ENCODE measurements at places on chromosomes 7 and 10.

DNA sequence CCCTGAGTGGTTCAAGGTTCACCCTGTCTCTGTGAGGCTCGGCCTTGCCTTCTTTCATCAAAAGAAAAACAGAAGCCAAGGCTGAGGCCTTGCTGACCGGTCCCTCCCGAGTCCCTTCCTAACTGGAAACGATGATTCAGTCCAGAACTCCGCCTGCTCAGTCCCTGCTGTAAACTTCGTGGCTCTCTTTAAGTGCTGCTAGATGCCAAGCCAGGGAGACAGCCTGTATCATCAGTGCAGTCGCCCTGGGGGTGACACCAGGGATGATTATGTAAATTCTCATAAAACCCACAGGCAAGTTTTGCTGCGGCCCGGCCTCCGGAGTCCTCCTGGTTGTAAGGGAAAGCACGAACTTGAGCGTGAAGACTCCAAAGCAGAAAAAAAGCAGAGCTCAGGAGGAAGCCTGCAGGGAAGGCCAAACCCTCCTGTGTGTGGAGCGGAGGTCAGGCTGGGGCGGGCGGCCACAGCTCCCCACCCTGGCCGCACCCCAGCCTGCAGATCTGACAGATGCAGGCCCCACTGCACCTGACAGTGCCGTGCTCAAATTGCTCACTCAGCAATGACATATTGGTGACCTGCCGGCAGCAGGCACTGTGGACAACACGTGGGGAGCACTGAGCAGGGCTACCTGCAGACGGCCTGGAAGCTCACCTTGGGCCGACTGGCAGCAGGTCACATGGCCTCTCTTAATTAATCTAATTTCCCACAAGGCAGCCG, 123.4 kb downstream of the DYNC2I1 start:
- H3K4me1 ChIP-seq, result peaks cover 8% of the 10 kb centered on the region
- H3K4me3 ChIP-seq, result no peak overlapping the region
- DNase-seq, result no peak
- no peaks in the 10 kb centered on the region for H3K27me3 ChIP-seq

DNA sequence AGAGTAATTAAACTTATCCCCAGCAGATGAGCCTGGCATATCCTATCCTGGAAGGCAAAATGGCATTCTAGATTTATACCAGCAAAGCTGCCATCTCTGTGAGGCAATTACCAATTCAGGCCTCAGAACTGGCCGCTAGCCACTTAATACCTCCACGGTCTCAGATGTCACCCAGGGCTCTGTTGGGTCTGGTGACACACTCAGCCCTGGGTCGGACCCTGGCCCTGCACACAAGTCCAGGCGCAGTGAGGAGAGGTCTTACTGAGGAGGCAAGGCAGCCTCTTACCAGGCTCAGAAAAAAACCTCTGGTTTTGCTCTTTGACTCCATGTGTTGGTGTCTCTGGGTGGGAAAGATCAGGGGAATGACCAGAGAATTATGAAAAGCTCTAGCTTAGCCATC, 186.6 kb downstream of the EMX2 start:
- H3K27me3 ChIP-seq, result no peaks in the 10 kb centered on the region
- no peak for DNase-seq
- H3K27ac ChIP-seq, result no peak overlapping the region
- no peak overlapping the region for H3K4me3 ChIP-seq

DNA sequence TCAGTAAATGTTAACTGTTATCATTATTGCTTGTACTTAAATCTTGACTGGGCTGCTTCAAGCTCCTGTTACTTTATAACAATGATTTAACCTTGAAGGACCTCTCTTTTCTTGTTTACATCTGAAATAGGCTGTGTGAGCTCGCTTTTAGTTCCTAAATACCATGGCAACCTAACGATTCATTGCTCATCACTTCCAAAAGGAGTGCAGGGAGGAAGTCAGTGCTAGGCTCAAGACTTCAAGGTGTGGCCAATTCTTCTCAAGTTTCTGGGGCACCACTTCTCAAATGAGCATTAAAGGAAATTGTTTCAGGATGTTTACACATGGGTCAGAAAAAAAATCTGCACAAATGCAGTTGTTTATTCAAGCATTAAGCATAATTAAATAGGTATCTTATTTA, 284.2 kb downstream of the MTERF1 start:
- H3K27ac ChIP-seq, result no peak overlapping the region
- no peak for DNase-seq
- H3K4me3 ChIP-seq, result no peak overlapping the region
- H3K36me3 ChIP-seq, result no peaks in the 10 kb centered on the region
- H3K4me1 ChIP-seq, result no peaks in the 10 kb centered on the region

GRCh38 chr7:114659409-114660125, 245.0 kb downstream of the FOXP2 start:
- H3K4me3 ChIP-seq, result no peak overlapping the region
- H3K27ac ChIP-seq, result no peak overlapping the region
- no peaks in the 10 kb centered on the region for H3K36me3 ChIP-seq
- no peak for DNase-seq

DNA sequence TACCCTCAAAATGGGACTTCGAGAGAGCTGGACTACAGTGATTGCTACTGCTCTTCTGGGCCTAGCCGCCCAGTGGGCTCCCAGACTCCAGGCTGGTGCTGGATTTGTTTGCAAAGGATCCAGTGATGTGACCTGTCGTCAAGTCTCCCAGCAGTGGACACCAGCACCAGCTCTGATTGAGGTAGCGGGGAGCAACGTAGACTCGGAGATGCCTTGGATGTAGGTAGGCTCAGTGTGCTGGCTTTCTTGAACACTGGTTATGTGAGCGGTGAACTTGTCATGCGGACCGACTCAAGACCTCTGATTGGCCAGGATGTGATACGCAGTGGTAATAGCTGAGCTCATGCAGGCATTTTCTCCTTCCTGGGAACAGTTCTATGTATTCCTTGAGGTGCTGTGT, 19.4 kb downstream of the AKR1C2 start:
- no peak for DNase-seq
- peaks cover 24% of the 10 kb centered on the region for H3K4me1 ChIP-seq
- no peaks in the 10 kb centered on the region for H3K36me3 ChIP-seq
- H3K4me3 ChIP-seq, result no peak overlapping the region
- no peaks in the 10 kb centered on the region for H3K27me3 ChIP-seq
- H3K27ac ChIP-seq, result no peak overlapping the region

- no peaks in the 10 kb centered on the region for H3K27me3 ChIP-seq
- H3K36me3 ChIP-seq, result no peaks in the 10 kb centered on the region
- H3K4me3 ChIP-seq, result no peak overlapping the region
- H3K4me1 ChIP-seq, result no peaks in the 10 kb centered on the region
- no peak for DNase-seq
These were observed 57.9 kb downstream of the ZNF22 start for GRCh38 chr10:45058580-45058979.

GRCh38 chr7:45874408-45875131, 1.7 kb upstream of the CCDC201 start:
- DNase-seq, result no peak
- no peak overlapping the region for H3K4me3 ChIP-seq
- H3K27ac ChIP-seq, result no peak overlapping the region
- H3K4me1 ChIP-seq, result no peaks in the 10 kb centered on the region
- H3K27me3 ChIP-seq, result no peaks in the 10 kb centered on the region

DNA sequence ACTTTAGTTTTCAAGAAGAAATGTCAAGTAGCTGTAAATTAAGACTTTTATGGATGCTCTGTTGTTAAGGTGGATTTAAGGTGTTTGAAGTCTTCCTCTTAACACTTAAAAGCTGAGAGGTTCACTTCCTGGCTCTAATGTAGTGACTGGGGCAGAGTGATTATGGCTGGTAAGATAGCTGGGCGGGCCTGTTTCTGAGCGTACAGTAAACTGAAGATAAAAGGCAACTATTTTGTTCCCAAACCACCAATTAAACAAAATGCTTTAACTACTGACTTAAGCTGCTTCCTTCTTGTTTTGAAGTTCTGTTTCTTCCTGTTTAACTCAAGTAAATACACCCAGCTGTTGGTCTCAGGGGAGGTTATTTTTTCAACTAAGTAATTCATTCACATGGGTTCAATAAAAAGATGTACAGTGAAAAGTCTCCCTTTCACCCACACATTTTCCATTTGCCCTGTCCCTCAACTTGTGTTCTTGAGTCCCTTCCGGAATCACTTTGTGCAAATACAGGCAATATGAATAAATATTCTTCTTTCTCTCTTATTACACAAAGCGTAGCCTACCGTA, 19.3 kb downstream of the VWA2 start:
- no peaks in the 10 kb centered on the region for H3K36me3 ChIP-seq
- H3K27me3 ChIP-seq, result no peaks in the 10 kb centered on the region
- no peak for DNase-seq

DNA sequence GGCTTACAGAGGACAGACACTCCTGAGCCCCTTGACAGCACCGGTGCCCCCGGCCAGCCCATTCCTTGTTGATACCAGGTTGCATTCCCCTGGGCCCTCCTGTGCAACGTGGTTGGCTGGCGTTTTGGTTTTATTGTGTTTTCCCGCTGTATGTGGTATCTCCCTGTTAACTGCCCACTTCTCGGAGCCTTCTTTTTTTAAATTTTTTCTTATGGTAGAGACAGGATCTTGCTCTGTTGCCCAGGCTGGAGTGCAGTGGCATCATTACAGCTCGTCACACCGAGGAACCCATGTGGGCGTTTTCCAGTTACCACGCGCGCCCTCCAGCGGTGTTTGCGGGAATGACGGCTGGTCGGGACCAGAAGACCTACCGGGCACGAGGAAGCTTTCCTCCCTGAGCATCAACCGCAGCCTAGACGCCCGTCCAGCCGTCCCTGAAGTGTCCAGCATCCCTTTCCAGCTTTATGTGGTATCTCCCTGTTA, 16.9 kb upstream of the ZFAND2A start:
- no peaks in the 10 kb centered on the region for H3K36me3 ChIP-seq
- no peaks in the 10 kb centered on the region for H3K27me3 ChIP-seq
- H3K4me1 ChIP-seq, result peaks cover 5% of the 10 kb centered on the region
- no peak overlapping the region for H3K27ac ChIP-seq
- H3K4me3 ChIP-seq, result no peak overlapping the region
- peak; percentile 87 for DNase-seq

DNA sequence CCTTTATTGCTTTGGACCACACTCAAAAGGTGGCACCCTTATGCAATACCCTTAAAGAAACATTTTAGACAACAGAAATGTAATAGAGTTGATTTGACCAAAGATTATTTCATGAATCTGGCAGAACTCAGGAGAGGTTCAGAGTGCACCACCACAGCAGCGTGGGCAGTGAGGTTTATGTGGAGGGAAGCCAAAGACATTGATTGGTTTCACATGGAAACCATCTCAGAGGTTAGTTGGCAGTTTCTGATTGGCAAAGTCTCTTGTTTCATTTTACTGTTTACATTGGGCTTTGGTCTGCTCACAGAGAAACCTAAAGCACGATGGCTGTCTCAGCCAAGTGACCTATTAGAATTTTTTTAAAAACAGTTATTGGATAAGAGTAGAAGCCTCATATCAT, 101.3 kb downstream of the SDHAF3 start:
- no peaks in the 10 kb centered on the region for H3K4me1 ChIP-seq
- H3K27ac ChIP-seq, result no peak overlapping the region
- no peak for DNase-seq
- no peak overlapping the region for H3K4me3 ChIP-seq

DNA sequence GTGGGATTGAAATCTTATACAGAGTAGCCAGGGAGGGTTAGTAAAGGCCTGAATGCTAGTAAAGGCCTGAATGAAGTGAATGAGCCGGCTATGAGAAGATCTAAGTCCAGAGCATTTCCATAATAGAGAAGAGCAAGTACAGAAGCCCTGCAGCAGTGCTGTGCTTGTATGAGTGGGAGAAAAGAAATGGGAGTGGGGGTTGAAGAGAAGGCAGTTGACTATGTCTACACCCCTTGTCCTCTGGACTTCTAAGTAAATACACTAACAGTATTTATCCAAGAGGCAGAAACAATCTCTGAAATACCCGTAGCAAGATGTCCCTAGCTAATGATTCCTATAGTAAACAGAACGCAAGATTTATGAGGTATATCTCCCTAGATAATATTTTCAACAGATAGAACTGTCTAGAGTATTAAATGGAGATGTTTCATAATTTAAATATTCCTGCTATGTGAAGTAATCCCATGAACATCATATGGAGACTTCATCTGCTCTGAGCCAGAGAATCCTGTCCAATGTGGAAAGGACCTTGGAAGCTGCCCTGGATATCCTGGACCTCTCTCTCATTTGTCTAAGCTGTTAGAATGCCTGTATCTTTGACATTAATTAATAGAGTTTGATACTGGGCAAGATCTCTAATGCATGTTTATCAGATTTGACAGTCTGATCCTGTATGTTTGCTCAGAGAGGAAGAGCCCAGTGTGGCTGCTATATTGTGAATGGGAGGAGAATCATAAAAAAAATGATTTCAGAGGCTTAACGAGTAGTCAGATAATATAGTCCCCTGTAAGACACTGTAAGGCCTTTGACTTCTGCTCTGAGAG, 171.6 kb downstream of the LRRN3 start:
- H3K36me3 ChIP-seq, result no peaks in the 10 kb centered on the region
- no peaks in the 10 kb centered on the region for H3K27me3 ChIP-seq
- DNase-seq, result no peak
- H3K4me3 ChIP-seq, result no peak overlapping the region
- peaks cover 5% of the 10 kb centered on the region for H3K4me1 ChIP-seq

DNA sequence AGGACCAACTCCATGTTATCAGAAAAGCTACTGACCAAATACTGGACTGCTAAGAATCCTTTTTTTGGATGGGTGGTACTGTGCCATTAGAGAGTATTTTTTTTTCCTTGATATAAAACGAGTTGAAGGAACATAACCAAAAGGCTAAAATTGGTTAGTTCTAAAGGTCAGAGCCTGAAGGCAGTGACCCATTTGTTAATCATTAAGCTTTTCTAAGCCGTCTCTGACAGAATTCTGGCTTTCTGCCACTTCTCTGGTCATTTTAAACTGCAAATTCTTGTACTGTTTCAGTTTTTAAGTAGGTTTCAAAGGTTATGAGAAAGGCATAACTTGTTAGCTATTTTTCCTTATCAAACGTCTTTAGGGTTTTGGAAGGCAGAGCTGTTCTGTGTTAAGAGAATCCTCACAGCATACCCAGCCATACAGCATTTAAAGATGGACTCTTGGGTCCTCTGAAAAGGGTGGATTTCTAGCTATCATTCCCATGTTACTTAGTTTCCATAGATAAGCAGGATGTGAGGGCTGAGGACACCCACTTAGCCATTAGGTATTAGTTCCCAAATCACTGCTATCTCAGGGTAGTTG, 196.8 kb downstream of the RNLS start:
- peaks cover 31% of the 10 kb centered on the region for H3K4me1 ChIP-seq
- H3K27me3 ChIP-seq, result no peaks in the 10 kb centered on the region
- no peaks in the 10 kb centered on the region for H3K36me3 ChIP-seq
- peak overlapping the region; percentile 73 for H3K27ac ChIP-seq
- no peak overlapping the region for H3K4me3 ChIP-seq

GRCh38 chr7:151813997-151814396, 62.9 kb downstream of the PRKAG2 start:
- no peak for DNase-seq
- H3K27me3 ChIP-seq, result no peaks in the 10 kb centered on the region
- no peak overlapping the region for H3K27ac ChIP-seq
- no peak overlapping the region for H3K4me3 ChIP-seq
